ENCODE measurements at places on chromosomes 5 and 9.

GRCh38 chr5:54009828-54010227, 300.5 kb downstream of the ARL15 start:
- DNase-seq, result no peak

DNA sequence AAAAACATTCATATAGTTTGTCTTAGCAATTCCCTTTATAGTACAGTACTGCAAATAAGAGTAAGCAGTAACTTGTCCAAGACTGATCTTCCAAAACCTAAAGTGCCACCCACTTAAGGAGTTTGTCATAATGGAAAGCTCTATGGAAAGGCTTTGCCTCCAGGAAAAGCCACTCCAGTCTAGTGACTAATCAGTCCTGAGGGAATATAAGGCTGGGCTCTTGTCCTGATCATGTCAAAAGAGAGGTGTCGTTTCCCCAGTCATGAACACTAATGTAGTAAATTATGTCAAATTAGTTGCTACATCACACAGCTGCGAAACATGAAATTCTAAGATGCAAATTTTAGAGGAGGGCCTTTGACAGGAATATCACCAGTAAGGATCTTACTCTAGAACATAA, 271.6 kb downstream of the GABRB2 start:
- no peak for DNase-seq

GRCh38 chr5:100479079-100479688, 56.0 kb upstream of the FAM174A start:
- peak; percentile 47 for DNase-seq

GRCh38 chr5:54620141-54620933, 102.8 kb downstream of the SNX18 start:
- DNase-seq, result no peak

- DNase-seq, result no peak
Measured at GRCh38 chr5:132895719-132896305, 22.3 kb downstream of the LEAP2 start.

- DNase-seq, result no peak
Measured at GRCh38 chr5:103375350-103375749, 116.8 kb downstream of the MACIR start.

DNA sequence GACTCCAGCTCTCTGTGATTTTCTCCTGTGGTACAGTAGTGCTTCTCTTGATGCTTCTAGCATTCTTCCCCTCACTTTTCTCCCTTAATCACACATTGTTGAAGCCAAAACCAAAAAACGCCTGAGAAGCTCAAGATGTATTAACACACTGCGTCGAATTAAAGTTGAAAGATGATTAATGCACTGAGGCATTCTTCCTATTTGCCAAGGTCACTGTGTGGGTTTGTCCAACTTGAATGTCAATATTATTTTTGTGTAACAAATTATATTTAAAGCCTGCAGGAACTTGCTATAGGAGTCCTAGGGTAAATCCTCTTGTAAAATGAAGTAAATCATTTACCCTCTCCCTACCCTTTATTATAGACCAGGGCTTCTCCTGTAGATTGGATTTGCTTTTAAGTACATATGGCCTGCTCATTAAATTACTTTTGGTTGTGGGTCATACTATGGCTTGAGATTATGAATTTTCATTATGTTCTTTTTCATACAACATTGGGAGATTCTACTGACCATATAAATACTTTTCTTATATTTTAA, 68.1 kb downstream of the GDA start:
- no peak for DNase-seq

DNA sequence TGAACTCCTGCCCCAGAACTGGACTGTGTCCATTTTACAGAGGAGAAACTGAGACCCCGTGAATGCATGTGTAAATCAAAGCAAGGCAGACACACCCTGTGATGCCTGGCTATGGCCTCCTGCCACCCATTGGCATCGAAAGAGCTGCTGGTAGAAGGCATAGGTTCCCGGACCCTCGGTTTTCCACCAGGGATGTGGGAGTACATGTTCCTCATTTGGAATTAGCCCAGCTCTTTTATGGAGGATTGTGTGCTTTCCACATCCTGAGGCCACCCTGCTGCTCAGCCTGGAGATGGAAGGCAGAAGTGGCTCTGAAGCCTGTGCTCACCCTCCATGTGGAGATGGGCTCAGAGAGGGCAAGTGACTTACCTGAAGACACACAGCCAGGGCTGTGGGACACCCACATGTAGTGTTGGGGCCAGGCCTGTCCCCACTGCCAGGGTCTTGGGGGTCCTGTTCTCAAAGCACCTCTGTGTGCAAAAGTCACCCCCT, 2.8 kb downstream of the SUSD3 start:
- no peak for DNase-seq

GRCh38 chr9:127525401-127526188, 74.3 kb downstream of the LRSAM1 start:
- DNase-seq, result no peak

DNA sequence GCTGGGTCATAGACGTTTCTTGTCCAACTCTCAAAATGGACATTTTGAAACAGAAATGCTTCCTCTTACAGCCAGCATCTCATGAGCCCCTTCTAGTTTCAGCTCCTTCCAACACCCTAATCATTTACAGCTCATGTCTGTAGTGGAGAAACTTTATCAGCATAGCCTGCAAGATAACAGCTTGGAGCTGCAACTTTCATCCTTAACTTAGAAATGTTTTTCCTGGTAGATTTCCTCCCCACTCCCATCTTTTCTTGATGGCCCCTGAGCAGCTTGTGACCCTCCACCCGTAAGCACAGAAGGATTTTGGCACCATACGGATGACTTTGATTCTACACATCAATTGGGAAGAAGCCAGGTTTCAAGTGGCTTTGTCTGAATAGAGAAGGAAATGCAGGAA, 53.5 kb upstream of the TGFBR1 start:
- DNase-seq, result no peak

DNA sequence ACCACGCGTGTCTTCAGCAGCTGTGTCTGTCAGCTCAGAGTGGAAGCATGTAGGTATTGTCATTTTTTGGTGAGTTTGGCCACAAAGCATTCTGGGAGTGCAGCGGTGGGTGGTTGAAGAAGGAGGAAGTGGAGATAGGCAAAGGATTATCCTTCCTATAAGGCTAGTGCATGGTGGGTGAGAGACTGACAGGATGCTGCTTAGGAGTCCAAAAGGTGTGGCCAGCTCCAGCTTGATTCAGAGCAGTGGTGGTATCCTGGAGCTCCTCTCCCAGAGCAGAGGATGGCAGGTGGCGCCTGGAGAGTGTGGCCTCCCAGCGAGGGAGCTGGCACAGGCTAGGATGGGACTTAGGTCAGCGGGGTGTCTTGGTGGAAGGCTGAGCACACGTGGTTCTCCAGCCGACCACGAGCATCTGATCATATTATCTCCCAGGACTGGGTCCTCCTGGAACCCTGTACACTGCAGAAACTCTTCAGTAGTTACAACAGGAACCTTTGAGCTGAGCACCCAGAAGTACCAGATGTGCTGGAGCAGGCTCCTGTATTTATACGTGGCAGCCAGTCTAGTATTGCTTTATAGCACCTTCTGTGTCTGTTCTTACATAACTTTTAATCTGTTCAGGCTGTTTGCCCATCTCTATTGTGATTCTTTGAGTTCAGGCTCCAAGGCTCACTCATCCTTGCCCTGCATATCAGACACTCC, 29.6 kb downstream of the MAML1 start:
- DNase-seq, result peak; percentile 26

- DNase-seq, result no peak
Measured at GRCh38 chr5:93995126-93995621, 253.8 kb upstream of the POU5F2 start.

GRCh38 chr5:150527038-150527437, 19.1 kb downstream of the NDST1 start:
- no peak for DNase-seq

GRCh38 chr9:28487561-28487960, 914.3 kb upstream of the C9orf72 start:
- no peak for DNase-seq

- no peak for DNase-seq
Measured at GRCh38 chr9:95764533-95765319, 110.8 kb upstream of the ERCC6L2 start.

DNA sequence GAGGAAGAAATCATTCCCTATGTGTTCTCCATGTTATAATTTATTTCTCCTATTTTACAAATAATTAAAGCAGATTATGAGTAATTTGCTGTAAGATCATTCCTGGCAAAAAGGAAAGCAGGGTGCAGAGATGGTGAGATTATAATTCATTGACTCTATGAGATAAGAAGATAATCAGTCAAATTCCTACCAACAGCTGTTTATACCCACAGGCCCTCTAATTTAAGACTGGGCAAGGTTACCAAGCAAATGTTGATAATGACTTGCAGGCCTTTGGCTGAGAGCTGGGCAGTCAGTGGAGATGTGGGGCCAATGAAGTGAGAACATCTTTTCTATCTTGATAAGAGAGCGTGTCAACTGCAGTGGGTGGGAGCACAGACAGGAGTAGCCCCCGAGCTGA, 222.7 kb downstream of the ICE1 start:
- DNase-seq, result no peak

DNA sequence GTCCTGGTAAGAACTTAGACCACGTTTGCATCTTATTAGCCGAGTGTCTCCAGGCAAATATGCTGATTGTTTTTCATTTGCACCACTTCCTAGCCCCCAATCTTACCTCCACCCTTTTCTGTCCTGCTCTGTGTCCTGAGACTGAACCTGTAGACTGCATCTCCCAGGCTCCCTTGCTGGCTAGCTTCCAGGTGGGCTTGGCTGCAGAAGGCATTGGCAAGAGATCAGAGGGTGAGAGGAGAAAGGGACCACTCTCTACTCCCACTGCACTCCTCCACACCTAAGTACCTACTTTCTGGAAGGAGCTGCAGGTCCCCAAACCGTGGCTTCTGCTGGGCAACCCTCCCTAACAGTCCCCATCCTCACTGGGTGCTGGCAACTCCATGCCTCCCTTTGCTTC, 59.9 kb upstream of the XPA start:
- no peak for DNase-seq

- no peak for DNase-seq
Measured at GRCh38 chr9:38287420-38287985, 105.0 kb upstream of the ALDH1B1 start.

GRCh38 chr5:31725996-31726395, 87.1 kb downstream of the PDZD2 start:
- no peak for DNase-seq

DNA sequence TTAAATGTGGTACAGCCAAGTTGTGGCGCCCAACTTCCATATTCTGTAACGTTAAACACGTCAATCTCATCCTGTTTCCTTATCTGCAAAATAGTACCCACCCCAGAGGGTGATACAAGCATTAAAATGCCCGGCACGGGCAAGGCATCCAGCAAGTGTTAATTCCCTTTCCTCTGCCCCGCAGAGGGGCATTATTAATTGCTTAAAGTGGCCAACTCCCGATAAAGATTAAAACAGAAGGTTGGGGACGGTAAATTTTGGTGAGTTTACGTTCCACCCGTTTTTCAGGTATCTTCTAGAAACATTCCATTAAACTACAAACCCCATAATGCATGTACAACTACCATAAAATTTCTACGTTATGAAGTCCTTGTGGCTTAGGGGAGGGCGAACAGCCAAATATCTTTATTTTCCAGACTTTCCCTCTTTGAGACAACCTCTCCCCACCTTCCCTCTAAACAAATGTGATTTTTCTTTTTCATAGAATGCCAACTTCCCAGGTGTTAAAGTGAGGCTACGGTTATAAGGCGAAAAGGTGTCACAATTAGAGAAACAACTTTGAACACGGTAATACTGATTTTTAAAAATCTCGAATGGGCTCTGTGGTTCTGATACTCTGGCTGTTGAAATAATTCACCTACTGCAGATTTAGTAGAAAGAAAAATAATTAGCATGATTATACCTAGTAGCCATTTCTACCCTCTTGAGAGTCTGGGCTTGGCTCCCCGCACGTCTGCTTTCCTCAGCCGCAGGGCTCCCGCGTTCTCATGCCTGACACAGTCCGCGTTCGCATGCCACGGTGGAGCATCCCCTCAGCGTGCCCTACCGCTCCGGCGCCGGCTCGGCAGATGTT, 1.2 kb upstream of the GPBP1 start:
- peak; percentile 76 for DNase-seq

DNA sequence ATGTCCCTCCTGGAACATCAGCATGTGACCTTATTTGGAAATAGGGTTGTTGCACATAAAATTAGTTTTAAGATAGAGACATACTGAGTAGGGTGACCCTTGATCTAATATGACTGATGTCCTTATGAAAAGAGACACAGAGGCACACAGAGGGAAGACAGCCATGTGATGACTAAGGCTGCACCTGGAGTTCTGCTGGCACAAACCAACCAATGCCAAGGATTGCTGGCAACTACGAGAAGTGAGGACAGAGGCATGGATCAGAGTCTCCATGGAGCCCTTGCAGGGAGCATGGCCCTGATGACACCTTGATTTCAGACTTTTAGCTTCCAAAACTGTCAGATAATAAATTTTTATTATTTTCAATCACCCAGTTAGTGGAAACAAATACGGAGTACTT, 101.9 kb downstream of the FBXL7 start:
- no peak for DNase-seq

GRCh38 chr9:107819772-107820565, 330.4 kb upstream of the KLF4 start:
- peak; percentile 81 for DNase-seq

- DNase-seq, result no peak
Measured at GRCh38 chr9:133679056-133679455, 42.9 kb downstream of the DBH start.

DNA sequence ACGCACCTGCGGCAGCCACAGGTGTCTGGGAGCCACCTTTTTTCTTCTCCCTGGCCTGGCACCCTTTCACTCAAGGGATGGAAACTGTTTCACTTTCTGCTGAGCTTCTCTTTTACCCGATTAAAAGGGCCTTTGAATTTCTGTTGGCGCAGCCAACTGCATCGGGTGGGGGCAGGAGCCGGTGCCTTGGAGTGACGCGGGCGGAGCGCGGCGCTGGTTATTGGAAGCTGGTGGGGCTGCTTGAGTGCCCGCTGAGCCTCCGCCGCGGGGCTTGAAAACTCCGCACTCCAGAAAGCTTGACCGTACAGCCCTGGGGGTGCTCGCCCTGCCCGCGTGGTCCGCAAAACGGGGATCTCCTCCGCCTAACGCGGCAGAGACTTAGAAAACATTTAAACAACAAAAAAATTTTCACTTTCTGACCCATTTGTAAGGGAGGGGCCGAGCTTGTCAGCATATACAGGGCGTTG, 52.0 kb upstream of the TJP2 start:
- DNase-seq, result peak; percentile 55

DNA sequence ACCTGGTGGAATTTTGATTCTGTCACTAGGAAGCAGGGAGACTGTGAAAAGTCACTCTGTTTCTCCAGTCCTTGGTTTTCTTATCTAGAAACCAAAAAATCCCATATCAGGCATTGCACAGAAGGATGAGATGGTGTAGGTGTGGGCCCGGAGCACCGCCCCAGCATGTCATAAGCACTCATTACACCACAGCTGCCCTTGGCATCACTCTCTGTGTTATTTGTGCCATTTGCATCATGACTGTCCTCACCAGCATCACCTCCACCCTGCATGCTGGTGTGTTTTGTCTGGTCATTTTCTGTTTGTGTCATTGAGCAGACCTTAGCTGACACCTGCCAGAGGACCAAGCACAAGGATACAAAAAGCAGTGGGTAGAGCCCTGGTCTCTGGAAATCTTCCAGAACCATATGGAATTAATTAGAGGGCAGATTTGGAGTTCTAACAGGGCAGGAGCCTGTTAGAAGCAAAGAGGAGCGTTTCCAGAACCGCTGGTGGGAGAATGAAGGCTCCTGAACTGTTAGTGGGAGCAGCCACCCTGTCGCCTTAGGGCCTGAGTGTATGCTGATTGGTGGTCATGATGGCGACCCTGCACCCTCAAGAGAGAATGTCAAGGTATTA, 99.3 kb downstream of the AMBP start:
- DNase-seq, result no peak

- DNase-seq, result no peak
Measured at GRCh38 chr5:126805063-126805462, 28.1 kb downstream of the LMNB1 start.
